ENCODE measurements at places on chromosomes 2 and 18.

GRCh38 chr18:70288171-70288850, 534 bp upstream of the SOCS6 start:
- no peak for DNase-seq

- DNase-seq: no peak
These were observed 178.7 kb downstream of the NCKAP5 start for GRCh38 chr2:133389569-133389968.

GRCh38 chr2:105455488-105456003, 56.7 kb upstream of the FHL2 start:
- DNase-seq: peak; percentile 91

DNA sequence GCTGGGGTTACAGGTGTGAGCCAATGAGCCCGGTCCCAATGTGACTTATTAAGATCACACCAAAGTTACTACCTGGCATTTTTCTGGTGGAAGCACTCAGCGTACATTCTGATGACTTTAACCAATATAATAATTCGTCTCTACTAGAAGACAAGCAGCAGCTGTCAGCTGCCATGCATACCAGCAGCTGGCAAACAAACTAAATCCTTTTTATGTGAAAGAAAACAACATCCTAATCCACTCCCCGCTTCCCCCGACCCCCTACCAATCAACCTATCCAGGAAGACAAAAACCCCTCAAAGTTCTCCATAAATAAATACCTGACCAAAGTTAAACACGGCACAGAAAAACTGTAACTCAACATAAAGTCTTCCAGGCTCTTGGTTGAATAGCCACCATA, 42.1 kb downstream of the GPR155 start:
- DNase-seq: no peak

- DNase-seq: peak; percentile 32
These were observed 406.1 kb downstream of the SLC4A3 start for GRCh38 chr2:220033546-220033945.

DNA sequence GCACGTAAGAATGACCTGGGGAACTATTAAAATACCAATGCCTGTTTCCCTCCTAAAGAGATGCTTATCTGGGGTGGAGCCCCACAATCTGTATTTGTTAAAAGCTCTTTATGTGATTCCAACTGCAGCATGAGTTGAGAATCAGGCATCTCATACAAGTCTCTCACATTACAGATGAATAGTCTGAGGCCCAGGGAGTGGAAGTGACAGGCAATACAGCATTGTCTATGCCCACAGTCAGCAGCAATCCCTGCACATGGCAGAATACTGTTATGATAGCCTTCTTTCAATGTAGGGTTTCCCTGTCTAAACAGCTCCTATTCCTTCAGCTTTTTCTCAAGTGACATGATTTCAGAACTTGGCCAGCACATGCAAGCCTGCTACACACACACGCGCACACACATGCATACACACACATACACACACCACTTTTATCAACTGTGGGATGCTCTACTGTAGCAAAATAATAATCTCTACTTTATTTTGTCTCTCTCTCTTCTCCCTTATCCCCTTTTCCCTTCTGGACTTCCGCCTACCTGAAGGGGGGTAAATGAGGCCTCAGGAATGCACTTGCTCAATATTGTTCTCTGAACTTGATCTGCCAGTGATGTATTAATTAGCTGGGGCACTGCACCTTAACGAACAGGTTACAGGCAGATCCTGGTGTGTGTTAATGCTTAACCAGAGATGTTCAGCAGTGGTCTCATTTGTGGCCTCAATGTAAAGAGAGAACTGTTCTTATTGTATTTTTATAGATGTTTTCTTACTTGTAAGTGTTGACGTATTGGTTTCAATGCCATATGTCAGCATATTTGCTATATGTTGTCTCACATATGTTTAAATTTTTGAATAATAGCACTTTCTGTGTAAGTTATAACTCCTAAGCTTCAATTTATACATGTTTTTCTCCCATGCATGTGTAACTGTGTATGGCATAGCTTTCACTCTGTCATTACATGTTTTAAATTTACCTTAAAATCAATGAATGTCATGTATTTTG, 116.0 kb downstream of the SETBP1 start:
- no peak for DNase-seq

DNA sequence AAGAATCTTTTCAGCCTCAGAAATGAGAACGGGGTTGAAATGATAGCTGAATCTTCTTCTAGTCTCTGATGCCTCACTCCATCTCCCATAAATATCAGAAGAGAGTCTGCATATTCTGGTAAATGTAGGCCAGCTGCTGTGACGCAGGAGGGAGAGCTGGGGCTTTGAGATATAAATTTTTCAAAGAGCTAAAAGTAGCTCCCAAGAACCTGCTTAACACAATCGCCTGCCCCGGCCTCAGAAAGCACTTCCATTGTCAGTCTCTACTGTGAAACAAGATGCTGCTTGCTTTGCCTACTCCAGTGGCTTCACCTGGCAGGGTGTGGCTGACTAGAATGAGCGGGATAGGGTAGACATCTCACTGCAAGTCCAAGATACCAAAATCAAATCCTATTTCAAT, 105.0 kb upstream of the CCDC150 start:
- DNase-seq: no peak

DNA sequence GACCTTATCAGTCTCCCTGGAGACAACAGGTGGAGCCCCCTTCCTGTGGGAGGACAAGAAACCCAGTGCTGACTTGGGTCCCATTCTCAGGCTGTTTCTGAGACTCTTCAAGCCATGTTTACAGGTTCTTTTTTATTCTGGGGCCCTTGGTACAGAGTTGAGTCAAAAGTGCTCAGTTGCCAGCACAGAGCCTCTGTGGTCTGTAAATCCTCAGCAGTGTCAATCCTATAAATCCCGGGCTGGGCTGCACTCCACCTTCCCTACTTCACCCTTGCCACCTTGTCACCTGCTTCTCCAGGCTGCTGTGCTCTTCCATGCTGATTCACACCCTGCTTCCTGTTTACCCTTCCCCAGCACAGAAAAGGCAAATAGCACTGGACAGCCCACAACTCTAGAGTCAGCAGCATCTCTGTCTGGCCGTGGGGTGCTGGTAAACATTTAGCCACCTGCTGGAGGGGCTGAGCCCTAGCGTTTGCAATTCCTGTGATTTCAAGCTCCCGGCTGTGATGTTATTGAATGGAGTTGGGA, 74.7 kb downstream of the TNFRSF11A start:
- DNase-seq: no peak

DNA sequence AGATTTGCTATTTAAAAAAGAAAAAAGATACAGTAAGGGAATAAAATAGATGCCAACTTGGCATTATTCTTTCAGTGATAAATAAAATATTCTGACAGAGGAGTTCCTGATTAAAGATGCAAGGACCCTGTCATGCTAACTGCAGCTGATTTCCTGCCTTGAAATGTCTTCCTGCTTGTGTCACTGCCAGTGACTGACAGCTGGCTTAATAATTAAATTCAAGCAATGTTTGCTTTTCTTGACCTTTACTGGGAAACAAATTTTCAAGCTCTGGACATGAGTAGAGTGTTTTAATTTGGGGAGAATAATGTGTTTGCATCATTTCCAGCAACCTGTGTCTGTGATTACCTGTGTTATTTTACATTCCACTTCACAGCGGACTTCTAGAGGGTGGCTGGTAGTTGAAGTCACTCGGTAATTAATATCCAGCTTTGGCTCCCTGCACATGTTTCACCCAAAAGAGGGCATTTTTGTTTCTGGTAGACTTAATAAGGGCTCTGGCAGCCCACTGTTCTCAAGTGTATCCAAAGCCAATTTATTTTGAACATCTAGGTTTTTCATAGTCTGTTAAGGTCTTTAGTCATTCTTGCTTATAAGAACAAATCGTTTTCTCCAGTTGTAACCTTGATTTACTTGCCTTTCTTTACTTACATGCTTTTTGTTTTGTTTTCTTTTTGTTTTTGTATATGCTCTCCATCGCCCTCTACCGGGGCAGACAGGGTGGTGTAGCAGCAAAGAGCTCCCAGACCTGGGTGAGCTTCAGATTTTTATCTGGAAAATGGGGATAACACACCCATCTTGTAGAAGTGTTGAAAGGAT, 48.5 kb upstream of the PROKR1 start:
- peak; percentile 2 for DNase-seq

- no peak for DNase-seq
These were observed 77.5 kb downstream of the MAIP1 start for GRCh38 chr2:200032895-200033294.

DNA sequence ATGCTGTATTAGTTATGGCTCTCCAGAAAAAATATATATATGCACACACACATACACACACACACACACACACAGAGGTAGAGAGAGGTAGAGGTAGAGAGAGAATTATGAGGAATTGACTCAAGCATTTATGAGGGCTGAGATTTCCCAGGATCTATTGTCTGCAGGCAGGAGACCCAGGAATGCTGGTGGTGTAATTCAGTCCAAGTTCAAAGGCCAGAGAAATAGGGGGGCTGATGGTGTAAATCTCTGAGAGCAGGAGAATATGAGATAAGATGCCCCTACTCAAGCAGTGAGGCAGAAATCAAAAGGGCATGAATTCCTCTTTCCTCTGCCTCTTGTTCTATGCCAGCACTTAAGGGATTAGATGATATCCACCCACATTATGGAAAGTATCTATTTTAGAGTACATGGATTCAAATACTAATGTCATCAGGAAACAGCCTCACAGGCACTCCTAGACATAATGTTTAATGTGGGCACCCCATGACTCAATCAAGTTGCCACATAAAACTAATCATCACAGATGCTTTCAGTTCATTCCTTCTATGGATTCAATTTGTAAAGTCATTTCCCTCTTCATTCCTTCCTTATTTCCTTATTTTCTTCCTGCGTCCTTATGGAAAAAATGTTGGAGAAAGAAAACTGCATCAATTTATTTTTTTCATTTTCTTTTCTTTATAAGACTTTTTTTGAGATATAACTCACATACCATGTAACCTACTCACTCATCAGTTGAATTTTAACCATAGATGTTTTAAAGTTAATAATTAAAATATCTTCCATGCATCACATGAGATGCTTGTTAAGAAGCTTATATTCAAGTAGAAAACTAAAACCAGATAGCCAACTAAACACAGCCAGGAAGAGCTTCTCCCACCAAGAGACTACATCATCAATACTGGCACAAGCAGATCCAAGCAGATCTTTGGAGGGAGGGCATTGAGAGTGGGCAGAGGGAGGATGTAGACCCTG, 406.2 kb downstream of the MBD2 start:
- no peak for DNase-seq

DNA sequence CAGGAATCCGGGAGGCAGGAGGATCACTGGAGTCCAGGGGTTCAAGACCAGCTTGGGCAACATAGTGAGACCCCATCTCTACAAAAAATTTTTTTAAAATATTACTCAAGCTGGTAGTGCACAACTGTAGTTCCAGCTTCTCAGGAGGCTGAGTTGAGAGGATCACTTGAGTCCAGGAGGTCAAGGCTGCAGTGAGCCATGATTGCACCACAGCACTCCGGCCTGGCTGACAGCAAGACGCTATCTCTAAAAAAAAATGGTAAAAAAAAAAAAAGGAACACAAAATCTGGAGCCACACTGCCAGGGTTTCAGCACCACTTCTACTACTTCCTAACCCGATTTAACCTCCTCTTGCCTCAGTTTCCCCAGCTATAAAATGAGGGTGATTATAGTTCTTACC, 57.0 kb downstream of the STEAP3 start:
- no peak for DNase-seq

GRCh38 chr2:20172273-20173055, 52.5 kb downstream of the SDC1 start:
- no peak for DNase-seq

GRCh38 chr2:176683618-176684111, 414.4 kb downstream of the MTX2 start:
- DNase-seq: no peak

DNA sequence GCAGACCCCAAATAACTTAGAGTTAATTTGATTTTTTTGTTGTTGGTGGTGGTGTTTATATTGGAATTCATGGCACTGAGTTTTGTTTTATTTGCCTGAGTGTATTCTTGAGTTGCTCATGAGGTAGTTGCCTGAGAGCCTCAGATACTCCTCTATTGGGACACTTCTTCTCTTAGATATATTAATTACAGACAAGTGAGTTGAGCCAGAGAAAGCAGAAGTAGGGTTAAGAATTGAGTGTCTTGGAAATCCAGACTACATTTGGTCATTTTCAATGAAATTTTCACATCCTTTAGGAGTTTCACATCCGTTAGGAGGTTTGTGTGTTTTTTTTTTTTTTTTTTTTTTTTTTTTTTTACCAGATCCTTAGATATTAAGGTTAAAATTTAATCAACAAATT, 29.0 kb downstream of the FMNL2 start:
- DNase-seq: no peak

DNA sequence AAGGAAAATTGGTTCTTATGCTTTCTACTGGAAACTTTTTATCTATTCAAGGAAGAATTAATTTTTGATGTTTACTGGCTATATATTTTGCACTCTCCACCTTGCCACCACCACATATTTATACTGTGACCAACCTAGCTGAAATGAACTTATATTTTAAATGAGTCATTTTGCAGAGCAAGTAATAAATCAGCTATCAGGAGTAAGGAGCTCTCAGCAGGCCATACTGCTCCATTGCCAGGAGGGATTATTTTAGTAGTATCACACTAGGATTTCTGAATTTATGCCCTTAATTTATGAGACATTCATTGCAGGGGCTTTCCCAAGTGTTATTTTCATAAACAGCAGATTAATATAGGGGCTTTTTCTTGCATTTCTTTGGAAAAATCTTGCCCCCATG, 125.8 kb upstream of the CYP1B1 start:
- no peak for DNase-seq

DNA sequence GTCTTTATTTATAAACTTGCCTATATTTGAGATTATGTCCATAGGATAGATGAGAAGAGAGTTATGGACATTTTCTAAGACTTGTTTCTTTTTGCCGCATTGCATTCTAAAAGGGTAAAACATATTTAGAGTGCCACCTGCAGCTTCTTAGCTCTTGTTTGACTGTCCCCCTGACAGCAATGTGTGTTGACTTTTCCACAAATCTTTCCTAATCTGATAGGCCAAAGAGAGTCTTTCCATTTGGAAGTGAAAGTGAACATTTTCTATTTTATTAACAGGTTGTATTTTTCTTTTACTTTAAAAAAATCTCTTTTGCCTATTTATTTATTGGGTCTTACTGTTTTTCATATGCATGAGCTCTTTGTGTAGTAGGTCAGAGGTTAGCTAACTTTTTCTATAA, 58.4 kb downstream of the FMNL2 start:
- DNase-seq: no peak

DNA sequence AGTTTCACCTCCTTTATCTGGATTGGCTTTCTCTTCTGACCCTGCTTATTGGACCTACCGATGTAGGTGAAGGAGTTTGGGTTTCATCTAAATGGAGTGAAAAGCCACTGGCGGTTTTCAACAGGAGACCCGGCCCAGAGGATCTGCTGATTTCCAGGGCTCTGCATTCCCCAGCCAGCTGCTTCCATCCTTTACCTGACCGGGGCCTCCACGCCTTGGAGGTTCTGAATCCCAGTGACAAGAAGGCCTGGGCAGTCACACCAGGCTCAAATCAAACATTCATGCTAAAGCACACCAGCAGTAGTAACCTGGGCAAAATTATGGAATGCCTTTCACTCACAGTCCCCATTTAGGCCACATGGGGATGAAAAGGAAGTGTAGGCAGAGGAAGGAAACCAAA, 30.0 kb upstream of the RTTN start:
- DNase-seq: no peak

GRCh38 chr2:50343150-50343830, 688.6 kb downstream of the NRXN1 start:
- no peak for DNase-seq

- no peak for DNase-seq
These were observed 56.0 kb downstream of the CLHC1 start for GRCh38 chr2:55176094-55176415.

GRCh38 chr18:9539938-9540337, 64.6 kb downstream of the RALBP1 start:
- no peak for DNase-seq
